Activated T-cell treated with anti-CD3 and anti-CD28 coated beads, Interleukin-2, amount 50 U/mL, for 24 hours (primary cell): ENCODE measurements at places on chromosomes 11 and 22.

GRCh38 chr11:46389450-46390330 is 1.9 kb downstream of the CHRM4 start:
- DNase-seq = peak; percentile 75

DNA sequence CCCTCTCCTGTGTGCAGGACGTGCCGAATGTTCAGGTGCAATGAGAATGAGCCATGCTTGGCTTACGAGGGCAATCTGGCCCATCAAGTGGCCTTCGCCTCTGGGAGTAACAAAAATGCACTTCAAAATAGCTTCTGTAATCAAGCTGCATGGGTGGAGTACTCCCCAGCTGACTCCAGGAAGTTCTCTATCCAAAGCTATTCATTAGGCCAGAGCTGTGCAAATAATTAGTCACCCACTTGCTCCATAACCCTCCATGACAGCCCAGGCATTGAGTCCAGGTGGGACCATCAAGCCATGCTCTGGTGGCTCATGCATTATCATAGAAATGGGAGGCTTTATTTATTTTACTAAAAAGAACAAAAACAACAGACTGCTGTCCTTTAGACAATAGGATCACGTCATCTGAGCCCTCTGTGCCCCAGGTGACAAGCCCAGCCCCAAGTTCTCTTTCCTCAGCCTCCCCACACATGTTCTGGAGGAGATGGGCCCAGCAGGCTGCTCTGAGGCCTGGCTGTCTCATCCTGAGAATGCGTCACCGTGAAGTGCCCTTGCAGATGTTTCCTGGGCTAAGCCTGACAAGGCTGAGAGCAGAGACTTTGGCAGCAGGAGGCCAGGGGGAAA is 244.7 kb downstream of the ETS1 start:
- peak; percentile 75 for DNase-seq

- no peak for DNase-seq
Observed at GRCh38 chr11:122733318-122733717, 77.8 kb downstream of the UBASH3B start.

DNA sequence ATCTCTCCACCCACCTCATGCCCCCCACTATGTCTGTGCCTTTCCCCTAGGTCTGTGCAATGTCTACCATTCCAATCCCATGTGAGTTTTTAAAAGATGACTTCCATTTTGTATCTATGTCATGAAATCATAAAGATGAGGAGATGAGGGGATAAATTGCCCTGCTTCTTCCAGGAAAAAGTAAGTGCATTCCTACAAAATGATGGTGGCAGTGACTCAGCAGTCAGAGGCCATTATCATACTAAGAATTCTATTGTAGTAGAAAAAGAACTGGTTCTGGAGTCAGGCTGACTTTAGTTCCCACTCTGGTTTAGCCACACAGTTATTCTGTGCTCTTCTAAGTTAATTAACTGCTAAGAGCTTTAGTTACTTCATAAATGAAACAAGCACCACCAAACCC is 89.6 kb upstream of the API5 start:
- DNase-seq = no peak

GRCh38 chr11:106418791-106419190 is 341.3 kb downstream of the AASDHPPT start:
- no peak for DNase-seq

DNA sequence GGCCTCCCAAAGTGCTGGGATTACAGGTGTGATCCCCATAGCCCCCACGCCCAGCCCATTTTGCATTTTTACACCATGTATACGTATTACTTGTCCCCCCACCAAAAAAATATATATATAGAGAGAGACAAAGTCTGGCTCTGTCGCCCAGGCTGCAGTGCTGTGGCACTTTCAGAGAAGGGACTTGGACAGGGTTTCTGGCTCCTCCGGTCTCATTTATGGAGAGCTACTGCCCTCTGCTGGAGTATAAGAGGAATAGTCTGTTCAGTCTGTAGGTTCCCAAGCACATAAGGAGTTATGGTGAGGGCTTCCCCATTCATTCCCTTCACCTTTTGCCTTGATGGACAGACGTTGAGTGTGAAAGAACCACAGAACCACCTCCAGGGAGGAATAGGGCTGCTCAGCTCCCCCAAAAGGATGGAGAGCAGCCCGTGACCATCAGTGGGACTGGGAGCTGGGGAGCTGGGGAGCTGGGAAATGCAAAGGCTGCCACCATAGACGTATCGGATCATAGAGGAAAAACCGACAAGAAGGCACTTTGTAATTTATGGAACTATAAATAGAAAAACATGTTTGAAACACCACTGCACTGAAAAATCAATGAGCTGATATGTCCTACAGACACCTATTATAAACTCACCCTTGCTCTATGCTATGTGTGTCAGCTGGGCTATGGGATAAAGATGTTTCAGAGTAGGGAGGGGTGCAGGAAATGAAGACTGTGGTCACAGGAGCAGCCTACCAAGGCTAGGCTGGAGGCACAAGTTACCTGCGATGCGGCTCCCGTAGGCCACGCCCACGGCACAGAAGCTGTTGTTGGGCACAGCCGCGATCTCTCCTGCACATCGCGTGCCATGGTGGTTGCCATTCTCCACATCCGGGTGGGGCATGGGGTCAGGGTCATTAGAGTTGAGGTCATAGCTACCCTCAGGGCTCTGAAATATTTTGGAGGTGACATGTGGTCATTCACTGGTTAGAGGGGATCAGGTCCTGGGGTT is 5.2 kb downstream of the PCSK7 start:
- no peak for DNase-seq

- peak; percentile 81 for DNase-seq
Observed at GRCh38 chr11:122743949-122744348, 88.4 kb downstream of the UBASH3B start.

DNA sequence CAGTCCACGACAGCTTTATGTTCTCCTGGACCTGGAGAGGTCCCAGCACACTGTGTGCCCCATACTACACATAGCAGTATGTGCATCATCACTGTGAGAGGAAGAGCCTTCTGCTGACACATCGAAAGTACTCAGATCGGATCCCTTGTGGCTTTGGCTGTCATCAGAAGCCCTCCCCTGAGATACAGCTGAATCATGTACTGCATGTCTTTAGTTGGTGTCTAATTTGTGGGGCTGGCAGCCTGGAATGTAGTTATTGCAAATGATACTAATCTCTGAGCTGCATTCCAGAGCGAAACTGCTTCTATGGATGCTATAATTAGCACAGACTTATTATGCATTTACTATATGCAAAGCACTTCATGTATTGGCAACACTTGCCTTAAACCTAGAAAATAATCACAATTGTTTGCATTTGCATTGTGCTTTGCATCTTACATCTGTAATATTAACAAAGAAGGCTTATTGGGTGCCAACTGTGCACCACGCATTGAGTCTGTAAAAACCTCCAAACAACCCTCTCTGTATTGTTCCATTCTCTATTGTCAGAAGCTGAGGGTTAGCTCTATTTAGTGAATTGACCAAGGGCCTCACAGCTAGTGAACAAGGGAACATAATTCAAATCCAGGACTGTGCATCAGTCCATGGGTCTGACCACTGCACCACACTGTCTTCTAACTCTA is 89.2 kb upstream of the CRTAM start:
- DNase-seq = peak; percentile 56

GRCh38 chr11:17432002-17432401 is 43.5 kb upstream of the KCNJ11 start:
- no peak for DNase-seq

DNA sequence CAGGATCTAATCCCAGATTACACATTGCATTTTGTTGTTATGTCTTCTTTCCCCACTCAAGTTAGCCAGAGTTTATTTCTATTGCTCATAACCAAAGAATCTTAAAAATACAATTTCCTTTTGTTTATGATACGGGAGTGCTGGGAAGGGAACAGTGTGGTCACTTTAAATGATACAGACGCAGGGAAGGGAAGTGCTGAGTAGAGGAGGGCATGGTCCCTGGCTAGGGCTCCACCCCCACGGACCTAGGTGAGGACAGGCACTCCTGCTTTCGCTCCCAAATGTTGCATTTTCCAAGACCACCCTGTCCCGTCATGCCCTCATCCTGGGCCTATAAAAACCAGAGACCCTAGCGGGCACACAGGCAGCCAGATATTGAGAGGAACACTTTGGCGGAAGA is 30.6 kb upstream of the NARS2 start:
- no peak for DNase-seq

DNA sequence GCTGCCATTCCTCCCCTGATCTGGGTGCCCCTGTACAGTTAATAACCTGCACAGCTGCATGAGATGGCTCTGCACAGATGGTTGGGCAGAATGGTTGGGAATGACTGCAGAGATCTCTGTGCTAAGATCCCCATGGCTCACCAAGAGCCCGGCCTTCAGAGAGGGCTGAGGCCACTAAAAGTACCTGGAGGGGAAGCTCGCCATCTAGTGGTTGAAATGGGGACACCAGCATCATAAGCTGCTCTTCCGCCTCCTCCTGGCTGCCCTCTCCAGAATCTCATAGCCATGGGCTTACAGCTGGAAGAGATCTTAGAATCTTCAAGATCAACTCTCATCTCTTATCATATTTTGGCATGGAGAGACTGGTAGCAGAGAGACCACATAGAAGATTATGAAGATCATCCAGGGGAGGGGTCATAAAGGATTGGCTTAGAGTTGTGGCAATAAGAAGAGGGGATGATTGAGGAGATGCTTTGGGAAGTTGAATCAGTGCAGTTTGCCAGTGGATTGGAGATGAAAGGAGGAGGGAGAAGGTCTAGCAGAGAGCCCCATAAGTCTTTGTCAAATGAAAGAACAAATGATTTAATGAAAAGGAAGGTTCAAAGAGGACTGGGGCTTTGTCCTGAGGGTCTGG is 22.0 kb upstream of the TLCD5 start:
- DNase-seq = peak; percentile 69

DNA sequence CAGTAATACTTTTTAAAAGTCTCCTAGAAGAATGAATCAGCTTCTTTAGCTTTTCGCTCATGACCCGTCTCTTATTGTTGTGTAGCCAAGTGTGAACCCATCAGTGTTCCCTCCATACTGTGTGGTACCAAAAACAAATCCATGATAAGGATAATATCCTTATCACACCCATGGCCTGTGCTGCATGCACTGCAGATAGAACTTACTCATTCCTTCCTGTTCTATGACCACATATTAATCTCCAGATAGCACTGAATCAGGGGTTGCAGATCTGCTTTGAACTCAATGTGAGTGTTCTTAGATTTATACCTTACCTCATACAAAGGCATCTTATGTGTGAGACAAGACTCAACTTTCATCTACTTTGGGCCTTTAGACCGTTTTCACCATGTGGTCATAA is 373.4 kb downstream of the JRKL start:
- no peak for DNase-seq

GRCh38 chr22:30426388-30427353 is 1.1 kb downstream of the MTFP1 start:
- peak; percentile 90 for DNase-seq

DNA sequence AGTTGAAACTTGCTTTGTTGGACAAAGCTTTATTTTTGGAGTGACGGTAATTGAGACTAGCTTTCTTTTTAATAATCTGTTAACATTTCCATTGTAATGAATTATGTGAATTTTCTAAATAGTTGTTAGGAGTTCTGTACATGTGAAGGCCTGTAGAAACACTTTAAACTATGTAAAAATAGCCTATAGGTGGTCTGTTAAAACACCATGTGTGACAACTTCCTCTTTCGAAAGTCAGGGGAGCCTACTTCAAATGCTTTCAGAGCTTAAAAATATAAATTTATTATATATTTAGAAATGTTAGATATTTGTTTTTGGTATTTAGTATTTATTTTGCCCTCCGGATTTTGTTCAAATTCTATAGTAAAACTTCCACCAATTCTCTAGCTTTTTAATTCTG is 28.7 kb downstream of the DDIAS start:
- no peak for DNase-seq

DNA sequence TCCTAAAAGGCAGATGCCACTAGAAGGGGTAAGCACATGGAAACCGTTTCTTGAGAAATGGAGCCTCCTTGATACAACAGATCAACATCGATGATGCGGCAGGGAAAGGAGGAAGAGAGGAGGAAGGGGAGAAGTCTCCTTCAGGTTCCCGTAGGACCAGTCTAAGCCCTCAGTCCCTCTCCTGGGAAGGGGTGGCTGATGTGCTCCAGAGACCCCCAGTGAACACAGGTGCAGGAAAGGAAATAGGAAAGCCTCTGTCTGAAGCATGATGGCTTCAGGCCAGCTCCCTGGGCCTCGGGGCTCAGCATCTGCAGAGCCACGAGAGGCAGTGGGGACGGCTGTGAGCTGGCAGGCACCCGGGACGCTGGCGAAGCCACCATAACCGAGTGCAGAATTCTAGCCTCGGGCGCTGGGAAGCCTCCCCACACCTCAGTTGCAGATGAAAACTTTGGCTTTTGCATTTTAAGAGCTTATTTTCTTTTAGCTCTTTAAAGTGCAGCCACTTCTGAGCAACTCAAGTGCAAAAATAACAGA is 1.8 kb downstream of the SPATA19 start:
- no peak for DNase-seq

GRCh38 chr22:36384766-36385481 is 2.8 kb downstream of the MYH9 start:
- DNase-seq = peak; percentile 58

DNA sequence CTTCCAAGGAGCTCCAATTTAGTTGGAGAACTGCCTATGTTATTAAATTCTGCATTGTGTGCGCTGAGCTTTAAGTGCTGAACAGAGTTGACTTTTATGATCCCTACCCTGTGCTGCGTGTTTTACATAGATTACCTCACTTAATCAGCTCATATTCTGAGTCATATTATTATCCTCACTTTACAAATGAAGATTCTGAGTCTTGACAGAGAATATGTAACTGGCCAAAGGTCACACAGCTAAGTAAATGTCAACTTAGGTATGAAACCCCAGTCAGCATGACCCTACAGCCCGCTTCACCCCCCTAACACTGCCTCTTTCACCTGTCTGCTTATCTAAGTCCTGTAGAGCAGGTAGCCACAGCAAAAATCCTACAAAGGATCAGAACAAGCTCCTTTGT is 19.8 kb upstream of the TMPRSS5 start:
- DNase-seq = no peak

GRCh38 chr11:111460856-111461255 is 51.3 kb downstream of the BTG4 start:
- DNase-seq = no peak

- DNase-seq = no peak
Observed at GRCh38 chr22:44085743-44086270, 61.7 kb downstream of the PARVB start.

GRCh38 chr22:40511604-40512003 is 124.9 kb downstream of the MRTFA start:
- no peak for DNase-seq

- DNase-seq = no peak
Observed at GRCh38 chr11:96188243-96189006, 154.6 kb downstream of the MAML2 start.

DNA sequence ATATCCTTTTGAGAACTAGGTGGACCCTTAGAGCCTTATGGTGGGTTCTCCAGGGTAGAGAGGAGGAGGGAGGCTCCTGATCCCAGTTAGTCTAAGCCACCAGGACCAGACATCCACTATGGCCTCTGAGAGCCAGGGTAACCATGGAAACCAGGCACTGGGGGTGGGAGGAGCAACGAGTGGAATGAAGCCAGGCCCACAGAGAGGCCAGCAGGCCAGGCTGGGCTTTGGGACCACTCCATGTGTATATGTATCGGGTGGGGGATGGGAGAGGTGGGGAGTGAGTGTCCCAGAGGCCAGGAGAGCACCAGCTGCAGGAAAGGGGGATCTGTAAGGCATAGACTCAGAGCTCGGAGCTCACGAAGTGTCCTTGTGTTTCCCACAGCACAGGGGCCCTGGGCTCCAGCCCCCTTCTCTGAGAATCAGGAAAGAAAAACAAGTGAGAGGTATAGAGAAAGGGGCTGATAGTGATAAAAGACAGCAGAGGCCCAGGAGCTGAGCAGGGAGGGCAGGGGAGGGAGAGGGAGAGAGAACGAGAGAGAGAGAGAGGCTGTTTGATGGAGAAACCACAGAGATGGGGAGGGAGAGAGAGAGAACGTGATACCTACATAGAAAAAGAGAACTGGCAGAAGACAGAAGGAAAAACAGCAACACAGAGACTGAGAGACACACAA is 15.5 kb upstream of the TSPAN18 start:
- DNase-seq = no peak
